ENCODE measurements at places on chromosomes 3 and 15.

- peaks cover 33% of the 10 kb centered on the region for H3K4me1 ChIP-seq
- H3K36me3 ChIP-seq = no peaks in the 10 kb centered on the region
- no peaks in the 10 kb centered on the region for H3K27me3 ChIP-seq
These were observed 374.5 kb upstream of the PROK2 start for GRCh38 chr3:72159487-72159886.

GRCh38 chr15:92877416-92877815 is 22.7 kb upstream of the CHD2 start:
- peaks cover 3% of the 10 kb centered on the region for H3K4me1 ChIP-seq
- H3K27ac ChIP-seq = no peak overlapping the region
- ATAC-seq = no peak
- H3K4me3 ChIP-seq = no peak overlapping the region

GRCh38 chr15:39692356-39693327 is 90.0 kb downstream of the FSIP1 start:
- H3K4me1 ChIP-seq = peaks cover 4% of the 10 kb centered on the region
- peak overlapping the region; percentile 70 for H3K27ac ChIP-seq
- no peaks in the 10 kb centered on the region for H3K27me3 ChIP-seq
- no peaks in the 10 kb centered on the region for H3K36me3 ChIP-seq

- peaks cover 19% of the 10 kb centered on the region for H3K27me3 ChIP-seq
- no peaks in the 10 kb centered on the region for H3K4me1 ChIP-seq
- no peaks in the 10 kb centered on the region for H3K36me3 ChIP-seq
- no peak for ATAC-seq
- no peak overlapping the region for H3K4me3 ChIP-seq
These were observed 4.2 kb downstream of the MOBP start for GRCh38 chr3:39471652-39472051.

DNA sequence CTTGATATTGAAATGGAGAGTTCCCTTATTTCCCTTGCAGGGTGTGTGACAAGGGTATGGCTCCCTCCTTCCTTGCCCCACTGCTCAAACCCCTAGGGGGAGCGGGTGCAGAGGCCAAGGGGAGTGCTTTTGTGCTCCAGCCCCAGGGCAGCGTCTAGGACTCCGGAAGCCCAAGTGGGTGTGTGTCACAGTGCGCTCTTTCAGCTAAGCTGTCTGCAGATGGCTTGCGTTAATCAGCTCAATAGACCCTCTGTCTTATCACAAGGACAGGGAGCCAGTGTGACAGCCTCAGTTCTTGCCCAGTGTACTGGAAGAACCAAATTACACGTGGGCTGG is 523.6 kb upstream of the LMCD1 start:
- no peaks in the 10 kb centered on the region for H3K4me1 ChIP-seq
- ATAC-seq = no peak
- no peaks in the 10 kb centered on the region for H3K27me3 ChIP-seq
- H3K27ac ChIP-seq = no peak overlapping the region
- H3K36me3 ChIP-seq = no peaks in the 10 kb centered on the region
- H3K4me3 ChIP-seq = no peak overlapping the region

- ATAC-seq = no peak
- peaks cover 2% of the 10 kb centered on the region for H3K4me1 ChIP-seq
- no peak overlapping the region for H3K27ac ChIP-seq
- peaks cover 44% of the 10 kb centered on the region for H3K36me3 ChIP-seq
- H3K27me3 ChIP-seq = peaks cover 11% of the 10 kb centered on the region
- H3K4me3 ChIP-seq = no peak overlapping the region
These were observed 93.4 kb downstream of the LRRK1 start for GRCh38 chr15:101012326-101013200.

DNA sequence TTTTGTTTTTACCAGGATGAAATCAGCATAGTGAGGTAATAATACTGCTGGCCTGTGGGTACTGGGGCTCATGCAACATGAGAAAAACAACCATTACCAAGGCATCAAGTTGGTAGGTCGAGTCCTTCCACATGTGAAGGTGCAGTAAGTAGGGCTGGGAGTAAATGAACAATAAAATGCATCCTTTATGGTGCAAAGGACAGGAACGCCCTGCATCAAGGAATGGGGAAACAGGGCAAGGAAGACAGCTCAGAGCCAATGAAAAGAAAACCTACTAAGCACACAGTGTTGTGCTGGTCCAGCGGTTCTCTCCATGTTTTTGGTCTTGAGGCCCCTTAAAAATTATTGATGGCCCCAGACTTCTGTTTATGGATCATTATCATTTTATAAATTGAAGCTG is 168.5 kb upstream of the TPM1 start:
- peaks cover 4% of the 10 kb centered on the region for H3K4me1 ChIP-seq
- H3K36me3 ChIP-seq = no peaks in the 10 kb centered on the region
- no peak for ATAC-seq
- no peaks in the 10 kb centered on the region for H3K27me3 ChIP-seq
- H3K4me3 ChIP-seq = no peak overlapping the region

GRCh38 chr3:39423436-39423970 is 17.0 kb downstream of the RPSA start:
- H3K4me1 ChIP-seq = no peaks in the 10 kb centered on the region
- no peak overlapping the region for H3K4me3 ChIP-seq
- no peaks in the 10 kb centered on the region for H3K36me3 ChIP-seq
- no peak overlapping the region for H3K27ac ChIP-seq
- ATAC-seq = no peak

Data from gastroesophageal sphincter (tissue), 4 donors.